ENCODE measurements at places on chromosomes 5 and 9. TPM values are rescaled to one million over a fixed set of nuclear protein-coding genes. Genes with fewer than 3 reads are reported as not detected.

The OR1Q1 gene
- total RNA-seq = not detected

The MAMDC2 gene
- total RNA-seq = 6.9 TPM

The ZNF883 gene
- 1.1 TPM for total RNA-seq

The CDH9 gene
- total RNA-seq = not detected

The PLAC8L1 gene
- total RNA-seq = 0.70 TPM

The FAM169A gene
- 4.1 TPM for total RNA-seq

The CYLC2 gene
- not detected for total RNA-seq

The ZDHHC11B gene
- 0.41 TPM for total RNA-seq

The JAKMIP2 gene
- 0.90 TPM for total RNA-seq

- no peak for DNase-seq
These were observed 119.5 kb downstream of the ANXA1 start for GRCh38 chr9:73270967-73271721.

DNA sequence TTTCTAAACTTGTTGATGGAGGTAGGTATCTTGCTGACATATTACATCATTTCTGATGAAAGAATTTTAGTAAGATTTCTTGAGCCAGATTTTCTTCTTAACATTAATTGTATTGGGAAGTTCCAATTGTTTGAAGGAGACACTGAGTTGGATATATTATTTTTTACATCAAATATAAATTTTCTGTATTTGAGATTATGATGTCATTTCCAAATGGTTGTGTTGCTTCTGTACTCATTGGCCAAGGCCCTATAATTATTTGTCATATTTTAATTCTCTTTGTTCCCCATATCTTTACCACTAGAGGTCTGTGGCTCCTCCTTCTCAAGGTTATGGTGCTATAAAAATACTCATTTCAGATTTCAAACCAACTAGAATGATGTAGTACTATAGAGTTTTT lies 53.4 kb downstream of the ITGA1 start:
- DNase-seq = no peak

DNA sequence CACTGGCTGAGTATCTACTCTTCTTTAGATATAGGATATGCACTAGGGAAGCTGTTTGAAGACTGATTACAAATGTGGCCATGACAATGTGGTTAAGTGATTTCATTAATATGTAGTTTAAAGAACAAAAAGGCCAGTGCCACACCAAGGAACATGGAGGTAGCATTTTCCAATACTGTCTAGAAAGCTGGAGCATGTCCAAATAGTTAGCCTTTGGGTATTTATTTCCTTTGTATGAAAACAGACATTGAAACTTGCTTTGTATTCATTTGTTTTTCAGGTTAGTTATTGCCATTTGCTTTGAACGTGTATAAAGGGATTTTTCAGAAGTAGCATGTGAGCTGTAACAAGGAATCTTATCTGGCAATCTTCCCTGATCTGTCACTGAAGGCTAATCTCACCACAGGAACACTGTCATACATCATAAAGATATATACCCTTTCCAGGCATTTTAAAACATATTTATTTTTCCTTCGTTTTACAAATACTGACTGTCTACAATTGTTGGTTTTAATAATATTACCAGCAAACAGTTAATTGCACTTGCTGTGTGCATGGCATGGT lies 93.4 kb downstream of the PLPPR1 start:
- DNase-seq = no peak

DNA sequence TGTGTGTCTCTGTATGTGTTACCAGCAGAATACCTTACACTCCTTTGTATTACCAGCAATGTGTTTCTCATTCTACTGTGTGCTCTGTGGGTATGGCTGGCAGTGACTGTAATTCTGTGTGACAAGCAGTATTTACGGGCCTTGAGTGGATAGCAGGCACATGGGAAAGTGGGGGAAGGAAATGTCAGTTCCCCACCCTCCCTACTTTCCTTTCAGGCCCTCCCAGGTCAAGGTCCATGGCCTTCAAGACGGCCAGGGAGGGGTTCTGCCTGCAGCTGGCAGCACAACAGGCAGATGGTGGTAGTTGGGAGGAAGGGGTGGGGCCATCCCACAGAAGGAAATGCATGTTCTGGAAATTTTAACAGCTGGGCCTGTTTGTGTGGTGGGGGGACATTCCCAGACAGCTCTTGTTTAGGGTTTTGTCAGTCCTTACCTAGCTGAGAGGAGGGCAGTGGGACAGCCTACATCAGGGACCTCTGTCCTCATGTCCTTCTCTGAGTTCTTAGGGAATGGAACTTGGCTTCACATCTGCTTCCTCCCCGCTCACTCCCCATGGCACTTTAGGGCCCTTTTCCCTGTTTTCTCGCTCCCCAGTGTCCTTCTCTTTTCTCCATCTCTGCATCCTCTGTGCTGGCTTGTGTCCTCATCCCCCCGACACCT lies 14.6 kb upstream of the TNIP1 start:
- peak; percentile 86 for DNase-seq

DNA sequence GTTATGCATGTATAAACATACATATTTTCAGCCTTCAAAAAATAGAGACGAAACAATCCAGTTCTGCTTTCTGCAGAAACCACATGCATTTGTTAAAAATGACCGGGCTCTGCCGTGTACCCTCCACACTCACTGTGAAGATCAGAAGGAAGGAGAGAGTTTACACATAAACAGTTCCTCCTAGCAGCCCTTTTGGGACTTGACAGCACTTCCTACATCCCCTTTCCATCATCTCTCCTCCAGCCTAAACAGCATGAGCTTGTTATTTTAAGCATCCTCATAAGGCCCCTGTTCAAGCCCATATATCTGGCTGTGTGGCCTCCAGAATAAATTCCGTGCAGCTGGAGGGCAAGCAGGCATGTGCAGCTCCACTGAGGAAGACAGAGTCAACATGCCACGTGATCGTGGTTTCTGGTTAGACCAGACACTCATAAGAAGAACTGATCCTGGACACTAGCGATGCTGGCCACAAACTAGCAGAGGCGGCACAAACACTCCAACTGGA lies 42.2 kb downstream of the NIPAL4 start:
- peak; percentile 51 for DNase-seq

GRCh38 chr5:11619339-11620024 lies 284.8 kb downstream of the CTNND2 start:
- no peak for DNase-seq

DNA sequence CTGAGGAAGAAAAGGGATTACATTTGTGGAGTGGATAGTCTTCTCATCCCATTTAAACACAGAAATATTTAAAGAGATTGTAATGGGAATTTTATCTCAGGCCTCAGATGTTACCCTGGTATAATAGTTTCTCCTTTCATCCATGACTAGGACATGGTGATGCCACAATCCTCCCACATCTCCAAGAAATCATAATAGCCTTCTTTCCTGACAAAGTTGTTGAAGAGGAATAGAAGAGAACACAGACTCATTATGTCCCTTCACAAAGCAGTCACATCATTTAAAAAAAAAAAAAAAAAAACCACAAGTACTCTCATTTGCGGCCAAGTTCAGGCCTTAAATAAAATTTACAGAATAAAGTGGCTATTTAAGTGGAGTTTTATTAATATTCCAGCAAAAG lies 359.6 kb downstream of the DEPDC1B start:
- no peak for DNase-seq

DNA sequence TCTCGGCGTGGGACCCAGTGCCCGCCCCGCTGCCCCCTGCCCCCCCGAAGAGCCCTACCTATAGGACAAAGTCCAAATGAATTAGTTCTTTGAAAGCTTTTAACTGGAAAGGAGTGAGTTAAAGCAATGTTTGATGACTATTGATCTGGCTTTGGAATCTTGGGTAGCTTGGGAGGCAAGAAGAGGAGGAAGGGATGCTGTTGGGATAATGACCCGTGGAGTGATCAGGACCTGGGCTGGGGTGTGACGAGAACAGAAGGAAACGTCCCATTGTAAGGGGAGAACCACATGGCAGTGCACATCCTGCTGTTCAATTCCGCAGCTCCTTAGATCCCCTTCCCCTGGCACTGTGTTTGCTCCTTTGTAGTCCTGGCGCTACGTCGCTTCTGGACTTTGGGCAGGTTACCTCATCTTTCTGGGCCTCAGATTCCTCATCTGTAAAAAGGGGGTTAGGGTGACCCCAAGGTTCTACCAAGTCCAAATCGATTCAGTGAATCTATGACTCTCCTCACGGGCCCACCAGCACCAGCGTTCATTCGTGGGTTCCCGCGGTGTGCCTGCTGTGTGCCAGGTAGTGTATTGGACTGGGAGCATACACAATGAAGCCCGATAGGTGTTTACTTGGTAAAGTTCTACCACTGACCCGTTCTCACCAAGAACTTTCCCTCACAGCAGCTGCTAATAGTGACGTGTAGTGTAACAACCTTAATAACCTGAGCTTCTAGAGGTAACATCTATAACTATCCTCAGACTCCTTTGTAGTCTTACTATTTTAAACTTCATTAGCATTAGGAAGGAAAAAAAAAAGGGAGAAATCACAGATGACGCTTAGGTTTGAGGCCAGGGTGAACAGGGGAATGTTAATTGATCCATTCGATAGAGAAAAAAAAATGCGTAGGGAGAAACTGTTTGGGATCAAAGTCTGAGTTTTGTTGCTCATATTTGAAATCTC lies 1.1 kb upstream of the NADK2 start:
- DNase-seq = peak; percentile 23

DNA sequence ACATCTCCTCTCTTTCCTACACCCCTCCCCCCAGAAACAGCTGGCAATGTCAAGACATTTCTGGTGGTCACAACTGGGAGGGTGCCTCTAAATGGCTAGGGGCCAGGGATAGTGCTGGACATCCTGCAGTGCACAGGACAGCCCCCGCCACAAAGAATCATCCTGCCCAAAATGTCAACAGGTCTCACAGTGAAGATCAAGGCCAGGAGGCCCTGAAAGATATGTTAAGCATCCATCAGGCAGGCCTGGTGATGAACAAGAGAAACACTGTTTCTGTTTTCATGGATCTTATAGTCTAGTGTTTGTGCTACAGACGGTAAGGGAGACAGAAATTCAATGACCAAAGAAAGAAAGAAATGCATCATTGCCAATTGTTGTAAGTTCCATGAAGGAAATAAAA lies 45.9 kb downstream of the WWC1 start:
- DNase-seq = no peak
